ENCODE measurements at places on chromosomes 1 and 21.

DNA sequence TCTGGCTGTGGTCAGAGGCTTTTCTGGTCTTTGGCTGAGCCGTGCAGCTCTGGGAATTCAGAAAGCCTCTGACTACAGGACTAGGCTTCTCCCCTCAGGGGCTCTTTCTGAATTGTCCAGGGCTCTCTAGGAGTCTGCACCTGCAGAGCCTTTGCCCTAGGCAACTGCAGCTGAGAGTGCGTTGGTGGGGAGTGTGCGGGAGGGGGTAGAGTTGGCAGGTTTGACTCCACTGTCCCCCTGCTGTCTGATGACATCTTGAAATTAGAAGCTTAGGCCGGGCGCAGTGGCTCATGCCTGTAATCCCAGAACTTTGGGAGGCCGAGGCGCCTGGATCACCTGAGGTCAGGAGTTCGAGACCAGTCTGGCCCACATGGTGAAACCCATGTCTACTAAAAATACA is 32.9 kb downstream of the KIAA1614 start:
- DNase-seq: no peak

- DNase-seq: no peak
Measured at GRCh38 chr1:156727492-156727891, 777 bp upstream of the METTL25B start.

DNA sequence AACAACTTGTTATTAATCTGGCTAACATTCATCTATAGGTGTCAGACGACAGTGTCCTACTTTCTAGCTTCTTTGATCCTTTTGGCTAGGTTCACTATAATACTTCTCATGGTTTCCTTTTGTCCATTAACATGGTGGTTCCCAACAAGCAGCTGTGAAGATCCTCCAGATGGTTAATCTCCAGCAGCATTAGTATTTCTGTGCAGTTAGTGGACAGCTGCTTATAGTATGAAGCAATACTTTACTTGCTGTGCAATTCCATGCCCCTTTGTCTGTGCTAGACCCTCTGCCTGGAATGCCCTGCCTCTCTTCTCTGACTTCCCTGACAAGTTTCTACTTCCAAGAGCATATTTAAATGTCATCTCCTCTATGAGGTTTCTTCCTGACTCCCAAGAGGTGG is 41.7 kb upstream of the ARHGAP29 start:
- no peak for DNase-seq

GRCh38 chr1:48617252-48617651 is 145.2 kb upstream of the SPATA6 start:
- DNase-seq: no peak

DNA sequence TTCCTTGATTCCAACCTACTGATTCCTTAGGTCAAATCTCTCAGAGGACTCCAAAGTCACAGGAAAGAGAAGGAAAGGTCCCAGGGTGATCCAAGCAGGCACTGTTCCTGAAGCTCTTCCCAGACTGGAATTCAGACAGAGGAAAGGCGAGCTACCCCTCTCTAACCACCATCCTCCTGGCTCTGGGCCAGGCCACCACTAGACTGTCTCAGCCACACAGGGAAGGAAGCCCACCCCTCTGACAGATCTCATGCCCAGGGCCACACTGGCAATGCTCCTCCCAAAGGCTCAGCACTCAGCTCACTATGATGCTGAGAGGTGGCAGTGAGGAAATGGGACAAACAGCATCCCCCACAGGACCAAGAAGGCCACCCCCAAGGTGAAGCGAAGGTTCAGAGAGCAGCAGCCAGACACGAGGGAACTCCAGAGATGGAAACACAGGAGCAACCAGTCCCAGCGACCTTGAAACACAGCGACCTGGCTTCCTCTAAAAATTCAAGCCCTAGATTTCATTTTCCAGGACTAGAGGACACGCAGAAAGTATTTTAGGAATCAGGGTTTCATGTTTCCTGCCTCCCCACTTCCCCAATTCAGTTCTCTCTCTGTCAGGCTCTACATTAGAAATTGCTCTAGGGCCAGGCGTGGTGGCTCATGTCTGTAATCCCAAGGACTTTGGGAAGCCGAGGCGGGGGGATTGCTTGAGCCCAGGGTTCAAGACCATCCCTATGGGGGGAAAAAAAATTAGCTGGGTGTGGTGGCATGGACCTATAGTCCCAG is 18.8 kb downstream of the PIK3C2B start:
- DNase-seq: peak; percentile 39

GRCh38 chr1:220775240-220775853 is 11.4 kb upstream of the MTARC1 start:
- DNase-seq: no peak

- no peak for DNase-seq
Measured at GRCh38 chr1:21930080-21930571, 7.0 kb downstream of the HSPG2 start.

GRCh38 chr1:201310986-201311355 is 27.7 kb downstream of the PKP1 start:
- DNase-seq: no peak

- no peak for DNase-seq
Measured at GRCh38 chr1:212689196-212689725, 10.4 kb downstream of the BATF3 start.

GRCh38 chr1:229186373-229187056 is 84.4 kb upstream of the RAB4A start:
- DNase-seq: no peak

DNA sequence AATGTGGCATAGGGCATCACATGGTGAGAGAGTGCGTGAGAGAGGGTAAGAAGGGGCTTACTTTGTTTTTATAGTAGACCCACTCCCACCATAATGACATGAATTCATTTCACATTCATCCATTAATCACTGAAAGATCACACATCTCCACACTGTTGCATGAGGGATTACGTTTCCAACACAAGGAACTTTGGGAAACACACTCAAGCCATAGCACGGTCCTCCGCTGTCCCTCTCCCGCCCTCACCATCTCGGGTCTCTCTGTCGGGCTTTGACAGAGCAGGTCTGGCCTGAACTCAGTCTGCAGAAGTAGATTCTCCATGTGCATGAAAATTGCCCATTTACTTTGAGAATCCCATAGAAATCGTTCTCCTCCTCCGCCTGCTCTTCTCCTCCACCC is 312.2 kb downstream of the MATN1 start:
- no peak for DNase-seq

- DNase-seq: no peak
Measured at GRCh38 chr1:192350356-192350755, 33.6 kb downstream of the RGS21 start.

DNA sequence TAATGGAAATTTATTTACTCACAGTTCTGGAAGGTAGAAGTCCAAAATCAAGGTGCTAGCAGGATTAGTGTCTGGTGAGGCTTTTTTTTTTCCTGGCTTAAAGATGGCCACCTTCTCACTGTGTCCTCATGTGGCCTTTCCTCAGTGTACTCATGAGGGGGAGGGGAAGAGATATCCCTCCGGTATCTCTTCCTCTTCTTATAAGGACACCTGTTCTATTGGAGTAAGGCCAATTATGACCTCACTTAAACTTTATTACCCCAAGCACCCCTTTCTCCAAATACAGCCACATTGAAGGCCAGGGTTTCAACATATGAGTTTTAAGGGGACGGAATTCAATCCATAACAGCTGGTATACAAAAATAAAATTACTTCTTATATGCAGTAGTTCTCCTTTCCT is 203.7 kb upstream of the C1orf87 start:
- no peak for DNase-seq

DNA sequence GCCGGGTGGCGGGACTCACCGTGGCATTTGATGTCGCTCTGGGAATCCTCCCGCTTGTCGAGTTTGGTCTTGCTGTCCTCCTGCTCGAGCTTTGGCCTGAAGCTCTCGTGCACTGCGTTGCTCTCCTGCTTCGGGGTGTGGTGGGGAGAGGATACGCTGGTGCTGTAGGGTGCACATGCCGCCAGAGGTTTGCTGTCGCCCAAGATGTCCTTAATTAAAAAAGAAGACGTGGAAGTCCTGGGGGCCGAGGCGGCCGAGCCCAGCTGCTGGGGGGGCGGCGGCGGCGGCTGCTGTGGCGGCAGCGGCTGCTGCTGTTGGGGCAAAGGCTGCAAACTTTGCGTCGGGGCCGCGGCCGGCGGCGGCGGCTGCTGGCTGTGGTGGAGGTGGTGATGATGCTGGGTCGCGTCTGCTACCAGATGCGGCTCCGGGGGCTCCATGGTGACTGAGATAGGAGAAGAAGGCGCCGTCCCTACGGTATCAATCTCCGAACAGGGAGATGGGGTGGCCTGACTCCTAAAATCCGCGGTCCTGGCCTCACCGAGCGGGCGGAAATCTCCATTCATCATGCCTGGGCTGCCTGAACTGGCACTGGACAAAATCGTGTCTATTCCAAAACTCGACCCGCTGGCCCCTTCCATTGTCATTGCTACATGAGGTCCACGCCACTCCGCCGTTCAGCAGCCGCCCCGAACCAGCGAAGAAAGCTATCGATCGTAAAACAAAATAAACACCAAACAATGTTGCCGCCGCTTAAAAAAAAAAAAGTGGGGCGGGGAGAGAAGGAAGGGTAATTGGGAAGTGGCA is at the start of gene BARHL2:
TSS of gene BARHL2 (minus strand) at position 751 of the 804 bp plus-strand sequence. CDS start at position 644, 107 bp downstream.
- no peak for DNase-seq

DNA sequence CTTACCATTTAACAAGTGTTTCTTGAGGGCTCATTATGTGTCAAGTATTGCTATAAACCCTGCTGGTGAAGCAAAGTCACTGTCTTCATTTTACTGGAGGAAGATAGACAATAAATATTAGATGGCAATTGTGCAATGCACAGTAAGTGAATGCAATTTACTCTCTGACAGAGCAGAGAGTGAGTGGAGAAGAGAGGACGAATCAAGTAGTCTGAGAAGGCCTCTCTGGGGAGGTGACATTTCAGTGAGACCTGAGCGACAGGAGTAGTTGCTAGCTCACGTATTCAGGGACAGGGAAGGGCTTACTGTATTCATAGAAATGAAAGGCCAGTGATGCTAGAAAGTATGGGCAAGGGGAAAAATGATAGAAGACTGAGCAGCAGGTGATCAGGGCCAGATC is 1.2 kb upstream of the NMNAT2 start:
- no peak for DNase-seq

DNA sequence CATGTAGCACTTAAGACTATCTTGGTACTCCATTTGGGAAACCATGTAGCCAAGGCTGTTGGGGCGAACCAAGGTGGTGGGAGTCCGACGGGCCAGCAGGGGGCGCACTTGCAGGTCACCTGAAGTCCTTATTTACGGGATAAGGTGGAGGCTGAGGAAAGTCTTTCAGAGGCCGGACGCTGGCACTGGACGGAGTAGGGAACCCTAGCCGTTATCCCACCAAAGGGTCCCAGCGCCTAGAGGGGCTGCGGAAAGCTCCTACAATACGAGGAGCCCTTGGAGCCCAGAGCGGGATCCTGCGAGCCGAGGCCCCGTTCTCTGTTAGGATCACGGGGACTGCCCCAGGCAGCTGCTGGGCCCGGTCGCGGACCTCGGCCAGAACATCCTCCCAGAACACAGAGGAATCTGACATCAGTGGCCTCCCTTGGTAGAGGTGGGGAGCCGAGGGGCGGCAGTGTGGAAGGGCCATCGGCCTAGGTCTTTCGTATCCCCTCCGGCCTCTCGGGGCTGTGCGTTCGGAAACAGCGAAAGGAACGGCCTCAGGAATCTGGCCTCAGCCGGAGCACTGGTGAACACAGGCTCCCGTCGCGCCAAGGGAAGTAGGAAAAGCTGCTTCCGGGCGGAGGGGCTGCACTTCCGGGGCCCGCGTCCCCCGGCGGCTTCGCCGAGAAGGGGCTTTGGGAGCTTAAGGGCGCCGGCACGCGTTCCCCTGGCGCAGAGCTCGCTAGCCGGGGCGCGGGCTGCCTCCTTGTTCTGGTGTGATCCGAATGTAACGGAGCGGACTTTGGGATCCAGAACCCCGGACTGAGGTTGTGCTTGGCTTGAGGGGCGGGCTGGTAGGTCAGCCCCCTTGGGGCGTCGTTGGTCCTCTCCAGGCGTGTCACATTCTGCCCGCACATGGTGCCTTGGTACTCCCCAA is 29.9 kb upstream of the RPTN start:
- peak; percentile 40 for DNase-seq

DNA sequence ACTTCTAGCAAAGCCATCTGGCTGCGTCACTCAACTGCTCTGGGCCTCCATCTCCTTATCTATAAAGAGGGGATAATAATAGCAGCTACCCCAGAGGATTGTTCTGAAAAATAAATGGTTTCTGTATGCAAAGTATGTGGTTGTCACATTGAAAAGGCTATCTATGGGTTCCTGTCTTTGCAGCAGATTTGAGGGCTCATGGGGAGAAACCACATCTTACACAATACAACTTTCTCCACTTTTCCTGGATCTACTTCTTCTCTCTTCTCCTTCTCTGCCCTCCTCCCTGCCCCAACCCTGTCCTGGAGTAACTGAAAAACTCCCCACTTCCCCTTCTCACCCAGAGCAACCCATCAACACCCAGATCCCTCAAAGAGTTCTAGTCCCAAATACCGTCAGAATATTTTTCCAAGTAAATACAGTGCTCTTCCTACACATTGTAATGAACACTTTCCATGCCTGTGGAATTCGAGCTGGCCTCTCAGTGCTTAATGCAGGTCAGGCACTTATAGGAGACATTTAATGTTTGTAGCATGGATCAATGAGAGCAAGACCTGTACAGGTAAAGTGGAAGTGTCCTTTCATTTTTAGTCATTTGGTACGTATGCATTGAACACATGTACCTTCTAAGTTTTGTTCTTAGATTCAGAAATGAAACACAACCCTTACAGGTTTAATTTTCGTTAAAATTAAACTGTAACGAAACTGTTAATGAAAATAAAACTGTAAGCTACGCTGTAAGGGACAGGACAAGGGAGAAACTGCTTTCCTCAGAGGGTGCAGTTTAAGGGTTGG is 131.9 kb downstream of the AK5 start:
- DNase-seq: peak; percentile 80

DNA sequence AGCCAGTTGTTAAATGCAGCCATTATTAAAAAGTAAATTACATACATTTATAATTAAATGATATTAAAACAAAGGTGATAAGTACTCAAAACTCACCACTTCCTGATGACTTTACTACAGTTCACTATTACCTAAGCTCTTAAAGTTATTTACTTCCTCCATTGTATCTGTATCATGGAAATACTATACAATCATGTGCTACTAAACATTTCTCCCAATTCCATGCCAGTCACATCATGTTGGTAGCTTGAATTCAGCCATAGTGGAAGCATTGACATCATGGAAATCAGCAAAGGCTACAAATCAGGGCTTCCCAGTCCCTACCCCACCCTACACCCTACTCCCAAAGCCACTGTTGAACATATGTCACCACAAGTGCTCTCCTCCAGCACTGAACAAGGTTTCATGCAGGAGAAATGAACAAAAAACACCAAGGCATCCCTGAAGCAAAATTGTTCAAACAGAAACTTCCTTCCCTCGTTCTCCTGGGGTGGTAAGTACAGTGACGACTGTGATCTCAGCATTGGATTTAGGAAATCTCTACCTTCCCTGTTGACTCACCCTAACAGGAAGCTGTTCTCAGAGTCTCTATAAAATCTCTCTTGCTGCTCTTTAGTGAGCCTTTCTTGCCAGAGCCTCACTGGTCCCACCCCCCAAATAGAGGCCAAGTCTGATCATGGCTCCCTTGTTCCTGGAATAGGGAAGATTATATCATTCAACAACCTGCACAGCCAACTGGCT is 12.7 kb downstream of the VSIG8 start:
- DNase-seq: no peak
